ENCODE measurements at places on chromosomes 2 and 18. TPM values are rescaled to one million over a fixed set of nuclear protein-coding genes. Genes with fewer than 3 reads are reported as not detected.

GRCh38 chr18:8806100-8806797, 100.9 kb downstream of the MTCL1 start:
- DNase-seq: no peak
- no peaks in the 10 kb centered on the region for H3K36me3 ChIP-seq
- H3K4me3 ChIP-seq: no peak overlapping the region
- peaks cover 11% of the 10 kb centered on the region for H3K4me1 ChIP-seq

GRCh38 chr2:162824304-162824703, 14.3 kb downstream of the KCNH7 start:
- H3K4me3 ChIP-seq: no peak overlapping the region
- H3K36me3 ChIP-seq: no peaks in the 10 kb centered on the region
- H3K27me3 ChIP-seq: no peaks in the 10 kb centered on the region
- no peak overlapping the region for H3K27ac ChIP-seq
- no peaks in the 10 kb centered on the region for H3K4me1 ChIP-seq

DNA sequence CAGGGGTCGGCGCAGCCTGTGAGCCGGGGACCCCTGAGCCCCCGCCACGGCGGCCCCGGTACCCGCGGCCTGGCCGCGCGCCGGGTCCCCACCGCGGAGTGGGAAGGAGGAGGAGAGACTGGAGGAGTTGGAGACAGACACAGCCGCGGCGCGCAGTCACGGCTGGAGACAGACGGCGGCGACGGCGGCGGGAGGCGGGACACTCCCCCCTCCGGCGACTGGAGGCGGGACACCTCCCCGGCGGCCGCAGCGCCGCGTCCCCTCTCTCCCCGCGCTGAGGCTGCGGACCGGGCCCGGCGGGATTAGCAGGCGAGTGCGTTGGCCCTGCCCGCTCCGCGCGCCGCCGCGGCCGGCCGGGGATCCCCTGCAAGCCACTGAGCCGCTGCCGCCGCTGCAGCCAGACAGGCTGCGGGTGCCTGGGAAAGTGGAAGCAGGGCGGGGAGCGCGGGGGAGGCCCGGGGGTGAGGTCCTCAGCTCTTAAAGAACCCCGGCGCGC, 1.0 kb upstream of the LDLRAD4 start:
- peak; percentile 52 for DNase-seq
- peaks cover 39% of the 10 kb centered on the region for H3K4me1 ChIP-seq
- H3K27ac ChIP-seq: no peak overlapping the region
- no peak overlapping the region for H3K4me3 ChIP-seq

DNA sequence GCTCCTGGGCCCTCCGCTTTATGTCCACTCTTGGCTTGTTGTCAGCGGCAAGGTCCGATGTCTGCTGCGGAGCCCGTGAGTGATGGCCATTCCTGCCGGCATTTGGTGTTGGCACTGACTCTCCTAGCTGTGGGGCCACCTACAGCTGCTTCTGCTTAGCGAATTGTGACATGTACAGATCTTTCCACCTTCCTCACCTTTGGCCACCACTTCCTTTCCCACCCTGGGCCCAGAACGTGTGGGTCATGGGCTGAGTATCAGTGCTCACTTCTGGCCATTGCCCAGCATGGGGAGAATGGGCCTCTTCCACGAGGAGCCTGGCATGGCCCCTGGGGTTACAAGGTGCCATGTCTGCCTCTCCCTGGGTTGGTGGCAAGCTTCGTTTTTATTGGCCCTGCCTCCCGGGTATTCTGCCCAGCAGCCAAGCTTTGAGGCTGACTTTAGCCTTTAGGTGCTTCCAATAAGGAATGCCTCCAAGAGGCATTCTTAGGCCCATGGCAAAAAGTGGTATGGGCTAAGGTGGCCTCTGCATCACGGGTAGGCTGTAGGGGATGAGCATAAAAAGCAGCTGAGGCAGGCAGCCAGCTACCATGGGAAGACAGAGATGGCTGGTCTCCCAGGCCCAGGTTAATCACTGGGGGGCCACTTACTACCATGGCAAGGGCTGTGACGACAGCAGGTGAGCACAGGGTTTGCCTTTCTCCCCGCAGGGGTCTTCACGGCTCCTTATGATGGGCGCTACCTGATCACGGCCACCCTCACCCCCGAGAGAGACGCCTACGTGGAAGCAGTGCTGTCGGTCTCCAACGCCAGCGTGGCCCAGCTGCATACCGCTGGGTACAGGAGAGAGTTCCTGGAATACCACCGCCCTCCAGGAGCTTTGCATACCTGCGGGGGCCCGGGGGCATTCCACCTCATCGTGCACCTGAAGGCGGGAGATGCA, 65.8 kb downstream of the EMILIN2 start:
- no peak overlapping the region for H3K27ac ChIP-seq
- peaks cover 43% of the 10 kb centered on the region for H3K36me3 ChIP-seq
- H3K4me3 ChIP-seq: no peak overlapping the region
- no peak for DNase-seq
- peaks cover 27% of the 10 kb centered on the region for H3K4me1 ChIP-seq

The LAMA3 gene
- total RNA-seq: 0.20 TPM

The DYSF gene
- 0.12 TPM for total RNA-seq

GRCh38 chr2:241036397-241036963, 38.1 kb downstream of the SNED1 start:
- peak overlapping the region; percentile 64 for H3K4me3 ChIP-seq
- peak; percentile 79 for DNase-seq
- no peaks in the 10 kb centered on the region for H3K27me3 ChIP-seq
- H3K36me3 ChIP-seq: no peaks in the 10 kb centered on the region
- H3K4me1 ChIP-seq: peaks cover 30% of the 10 kb centered on the region

The TGFA gene
- not detected for total RNA-seq

The NCKAP5 gene
- not detected for total RNA-seq

The STK36 gene
- 14.6 TPM for total RNA-seq

DNA sequence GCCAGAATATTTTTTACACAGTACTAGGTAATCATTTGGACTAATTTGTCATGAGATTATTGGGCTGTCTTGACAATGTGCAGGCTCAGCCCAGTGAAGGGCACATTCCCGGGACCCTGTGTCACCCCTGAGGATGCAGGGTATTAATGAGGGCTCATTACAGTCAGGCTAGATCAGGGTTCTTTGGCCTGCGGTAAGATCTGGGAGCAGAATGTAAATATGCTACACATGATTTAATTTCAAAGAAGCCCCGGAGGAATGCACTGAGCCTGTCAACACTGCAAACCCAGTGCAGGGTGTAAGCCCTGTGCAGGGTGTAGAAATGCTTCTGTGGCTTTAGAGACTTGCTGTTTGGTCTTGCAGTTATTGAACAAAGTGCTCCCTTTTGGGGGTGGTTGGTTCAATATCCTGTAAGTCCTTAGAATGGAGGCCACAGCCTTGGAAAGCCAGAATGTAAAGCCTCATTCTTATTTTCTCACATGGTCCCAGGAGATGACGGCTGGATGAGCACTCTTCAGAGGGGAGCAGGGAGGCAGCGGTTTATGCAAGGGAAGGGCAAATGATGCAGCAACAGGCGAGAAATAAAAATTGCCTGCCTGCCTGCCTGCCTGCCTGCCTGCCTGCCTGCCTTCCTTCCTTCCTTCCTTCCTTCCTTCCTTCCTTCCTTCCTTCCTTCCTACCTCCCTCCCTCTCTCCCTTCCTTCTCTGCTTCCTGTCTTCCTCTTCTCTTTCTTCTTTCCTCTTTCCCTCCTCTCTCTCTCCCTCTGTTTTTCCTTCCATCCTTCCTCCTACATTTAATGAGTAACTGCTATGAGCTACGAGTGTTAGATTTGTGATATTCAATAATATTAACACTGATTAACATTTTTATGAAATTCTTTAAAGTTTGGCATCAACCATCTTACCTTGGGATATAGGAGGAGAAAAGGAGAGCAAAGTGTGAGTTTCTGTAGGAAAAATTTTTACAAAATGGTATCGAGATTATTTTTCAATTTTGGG, 148.8 kb downstream of the VAPA start:
- H3K27ac ChIP-seq: no peak overlapping the region
- peaks cover 3% of the 10 kb centered on the region for H3K27me3 ChIP-seq
- H3K4me3 ChIP-seq: no peak overlapping the region

DNA sequence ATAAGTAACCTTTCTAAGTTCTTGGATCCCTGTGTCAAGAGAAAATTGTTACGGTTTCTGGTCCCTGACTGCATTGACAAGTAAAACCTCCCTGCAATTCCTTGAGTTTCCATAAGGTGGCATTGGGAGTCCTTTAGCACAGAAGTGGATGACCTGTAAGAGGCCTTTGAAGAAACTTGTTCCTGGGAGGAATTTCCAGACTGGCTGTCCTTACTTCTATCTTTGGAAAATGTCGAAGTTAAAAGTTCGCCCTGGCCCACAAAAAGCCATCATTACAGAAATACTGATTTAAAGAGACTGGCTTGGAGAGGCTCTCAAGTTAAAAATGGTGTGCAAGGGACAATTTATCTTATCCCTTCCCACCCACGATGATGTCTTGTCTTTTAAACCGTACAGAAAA, 218.4 kb downstream of the CDH20 start:
- DNase-seq: peak; percentile 39
- H3K27me3 ChIP-seq: peaks cover 5% of the 10 kb centered on the region
- no peaks in the 10 kb centered on the region for H3K36me3 ChIP-seq
